D341Med (cell line): ENCODE measurements at places on chromosomes 4 and X.

GRCh38 chrX:41604766-41605543, 83.8 kb upstream of the GPR34 start:
- no peak for DNase-seq

DNA sequence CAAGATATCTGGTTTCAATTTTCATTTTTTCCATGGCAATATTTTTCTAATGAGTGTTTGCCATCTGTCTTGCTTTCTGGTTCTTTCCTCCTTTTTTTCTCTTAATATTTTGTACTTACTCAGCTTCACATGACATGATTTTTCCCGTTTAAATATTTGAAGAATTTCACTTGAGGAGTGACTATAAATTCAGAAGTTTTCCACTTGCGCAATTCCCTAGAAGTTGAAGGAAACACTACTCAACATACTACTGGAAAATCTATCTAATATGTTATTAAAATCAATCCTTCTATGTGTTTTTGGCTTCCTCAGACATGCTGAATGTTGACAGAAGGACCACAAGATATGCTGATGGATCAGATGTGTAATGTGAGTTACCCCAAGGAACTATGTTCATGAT, 36.8 kb upstream of the BANK1 start:
- DNase-seq = no peak

- no peak for DNase-seq
These were observed 114.2 kb downstream of the CDS1 start for GRCh38 chr4:84697159-84697558.

- no peak for DNase-seq
These were observed 403.7 kb upstream of the TRAM1L1 start for GRCh38 chr4:117489107-117489506.

DNA sequence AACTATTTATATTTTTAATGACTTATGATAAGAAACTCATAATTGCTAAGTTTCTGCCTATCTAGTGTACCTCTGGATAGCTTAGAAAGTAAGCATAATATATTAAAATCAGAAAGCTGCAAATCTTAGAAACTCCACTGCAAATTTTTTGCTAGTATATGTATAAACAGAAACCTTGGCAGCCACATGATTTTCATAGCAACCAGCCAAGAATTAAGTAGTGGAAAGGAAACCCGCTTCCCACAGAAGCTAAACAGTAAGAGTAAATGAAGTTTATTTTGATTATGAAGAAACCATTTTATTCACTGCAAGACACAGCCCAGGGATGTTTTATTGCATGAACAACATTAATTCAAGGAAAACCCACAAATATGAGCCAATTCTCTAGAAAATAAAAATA, 872.5 kb upstream of the ADGRL3 start:
- DNase-seq = no peak

DNA sequence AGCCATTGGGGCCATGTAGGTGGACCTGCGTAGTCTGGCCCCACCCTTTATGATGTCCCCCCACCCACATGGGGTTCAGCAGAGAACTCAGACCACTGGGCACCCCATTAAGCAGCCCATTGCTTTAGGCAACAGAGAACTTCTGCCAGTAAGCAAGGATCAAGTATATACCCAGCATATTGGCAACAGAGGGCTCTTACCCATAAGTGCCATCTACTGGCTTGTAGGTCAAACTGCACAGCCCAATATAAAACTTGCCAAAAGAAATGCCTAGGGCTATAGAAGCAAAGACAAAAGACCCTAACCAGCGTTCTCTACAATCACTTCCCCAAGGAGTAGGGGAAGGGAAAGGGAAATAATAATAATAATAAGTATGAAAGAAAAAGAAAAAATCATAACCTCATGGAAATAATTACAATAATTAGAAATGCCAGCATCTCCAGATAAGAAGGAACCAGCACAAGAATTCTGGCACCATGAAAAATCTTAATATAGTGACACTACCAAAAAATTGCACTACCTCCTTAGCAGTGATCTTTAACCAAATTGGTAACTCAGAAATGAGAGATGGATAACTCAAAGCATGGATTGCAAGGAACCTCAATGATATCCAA, 1090.7 kb downstream of the FAT4 start:
- DNase-seq = peak; percentile 45
